IMR-90 (cell line): ENCODE measurements at places on chromosomes 2 and 18. TPM values are rescaled to one million over a fixed set of nuclear protein-coding genes. Genes with fewer than 3 reads are reported as not detected.

The CFC1 gene
- polyA plus RNA-seq, result not detected in 2 replicates

The NAT8 gene
- not detected in 2 replicates for polyA plus RNA-seq

The PIEZO2 gene
- 2.2 and 2.4 TPM in 2 replicates for polyA plus RNA-seq

The LAMA3 gene
- 0.13 and 0.19 TPM in 2 replicates for polyA plus RNA-seq

The FLACC1 gene
- 0.11 and 0.32 TPM in 2 replicates for polyA plus RNA-seq

The ABHD3 gene
- 4.3 and 5.5 TPM in 2 replicates for polyA plus RNA-seq

The NEMP2 gene
- polyA plus RNA-seq, result 0.83 and 1.1 TPM in 2 replicates

- DNase-seq, result no peak
These were observed 607.3 kb downstream of the ERBB4 start for GRCh38 chr2:211931314-211931713.

GRCh38 chr2:207711750-207712530, 500 bp downstream of the CCNYL1 start:
- peak; percentile 33 for DNase-seq

DNA sequence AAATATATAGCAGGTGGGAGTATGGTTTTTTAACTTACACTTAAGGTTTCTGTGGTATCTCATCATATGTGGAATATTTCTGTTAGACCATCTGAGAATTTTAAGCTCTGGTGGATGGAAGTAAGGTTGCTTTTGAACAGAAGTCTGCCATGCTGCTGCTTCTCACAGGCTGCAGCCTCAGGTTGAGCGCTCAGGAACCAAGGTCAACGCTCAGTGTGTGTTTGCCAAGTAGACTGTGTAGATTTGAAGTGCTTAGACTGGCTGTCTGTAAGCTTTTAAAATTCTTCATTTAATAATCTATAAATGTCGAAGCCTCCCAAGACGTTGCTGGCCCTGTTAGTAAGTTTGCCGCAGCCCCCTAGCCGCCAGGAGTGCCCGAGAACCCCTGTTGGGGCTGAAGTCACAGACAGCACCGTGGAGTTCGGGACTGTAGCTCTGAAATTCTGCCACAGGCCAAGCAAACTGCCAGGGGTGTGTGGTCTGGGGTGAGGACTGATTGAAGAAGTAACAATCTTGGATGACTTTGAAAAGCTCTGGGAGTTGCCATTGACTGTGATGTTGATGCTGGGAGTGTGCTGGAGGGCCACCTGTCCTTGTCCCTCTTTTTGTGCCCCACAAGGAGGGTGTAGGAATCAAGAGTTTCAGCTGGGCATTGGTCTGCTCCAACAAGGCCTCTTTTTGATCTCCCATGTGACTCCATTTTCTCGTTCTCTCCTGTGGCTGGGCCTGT, 26.9 kb downstream of the INPP4A start:
- no peak for DNase-seq

DNA sequence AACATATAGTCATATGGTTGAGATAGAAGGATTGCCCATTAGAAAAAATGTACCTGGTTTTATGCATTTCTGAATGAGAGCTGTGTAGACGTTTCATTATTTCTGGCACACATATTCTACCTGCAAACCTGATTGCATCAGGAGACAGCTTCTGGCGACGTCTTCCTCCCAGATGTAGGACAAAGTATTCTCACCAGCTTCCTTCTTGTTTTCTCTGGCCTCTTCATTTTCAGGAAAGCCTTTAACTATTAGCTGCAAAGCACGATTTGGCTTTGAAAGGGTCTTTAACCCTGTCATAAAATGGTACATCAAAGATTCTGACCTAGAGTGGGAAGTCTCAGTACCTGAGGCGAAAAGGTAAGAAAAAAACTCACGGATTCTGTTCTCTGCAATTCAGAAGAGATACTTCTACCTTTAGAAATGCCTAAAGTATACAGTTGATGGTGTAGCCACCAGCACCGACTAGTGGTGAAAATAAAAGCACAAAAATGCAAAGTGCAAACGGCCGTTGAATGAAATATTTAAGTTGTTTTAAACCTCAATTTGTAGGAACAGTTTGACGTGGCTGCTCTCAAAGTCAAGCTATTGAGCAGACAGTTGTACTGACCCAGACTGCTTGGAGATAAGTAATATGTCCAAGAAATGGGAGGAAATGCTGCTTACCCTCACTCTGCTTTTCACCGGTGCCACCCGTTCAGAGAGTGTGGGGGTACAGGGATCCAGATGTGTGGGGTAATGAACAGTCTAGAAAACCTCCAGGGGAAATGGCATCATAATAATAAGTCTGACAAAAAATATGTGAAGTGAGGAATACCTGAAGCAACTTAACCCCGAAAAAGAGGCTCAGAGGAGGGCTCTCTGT, 20.2 kb downstream of the IL18RAP start:
- DNase-seq, result peak; percentile 39

DNA sequence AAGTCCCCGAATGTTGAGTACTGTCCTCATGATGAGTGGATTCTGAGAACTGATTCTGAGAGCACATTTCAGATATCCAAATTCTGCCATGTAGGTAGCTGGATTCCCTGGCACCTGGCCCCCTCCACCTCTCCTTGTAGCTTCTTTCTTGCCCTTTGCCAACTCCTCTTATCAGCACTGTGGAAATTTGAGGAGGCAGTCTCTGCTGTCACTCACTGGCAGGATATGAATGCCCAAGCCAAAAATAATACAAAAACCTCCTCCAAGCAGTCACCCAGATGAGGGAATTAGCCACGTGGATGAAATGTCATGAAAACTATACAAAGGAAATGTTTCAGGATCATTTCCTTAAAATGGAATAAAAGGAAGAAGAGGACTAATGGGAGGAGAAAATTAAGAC, 276.8 kb downstream of the SETBP1 start:
- no peak for DNase-seq

GRCh38 chr2:105387225-105387624, 11.6 kb downstream of the FHL2 start:
- no peak for DNase-seq

- no peak for DNase-seq
These were observed 27.4 kb upstream of the CATIP start for GRCh38 chr2:218329027-218329825.

DNA sequence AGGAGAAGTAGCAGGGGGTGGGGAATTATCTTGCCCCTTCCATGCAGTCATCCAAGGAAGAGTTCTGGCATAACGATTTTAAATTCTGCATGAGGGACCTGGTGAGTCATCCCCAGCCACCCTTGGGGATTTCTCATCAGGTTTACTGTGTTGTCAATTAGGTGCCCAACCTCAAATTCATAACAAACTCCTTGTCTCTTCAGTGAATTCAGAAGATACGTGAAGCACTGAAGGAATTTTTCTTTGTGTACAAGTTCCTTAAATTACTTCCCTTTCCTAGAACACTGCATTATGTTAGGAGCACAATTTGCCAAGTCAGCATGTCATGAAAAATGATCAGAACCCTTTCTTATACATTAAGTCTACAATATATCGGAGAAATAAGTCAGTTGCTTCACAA, 70.8 kb upstream of the NOSTRIN start:
- DNase-seq, result no peak

GRCh38 chr2:55729136-55729685, 35.6 kb upstream of the PNPT1 start:
- no peak for DNase-seq

DNA sequence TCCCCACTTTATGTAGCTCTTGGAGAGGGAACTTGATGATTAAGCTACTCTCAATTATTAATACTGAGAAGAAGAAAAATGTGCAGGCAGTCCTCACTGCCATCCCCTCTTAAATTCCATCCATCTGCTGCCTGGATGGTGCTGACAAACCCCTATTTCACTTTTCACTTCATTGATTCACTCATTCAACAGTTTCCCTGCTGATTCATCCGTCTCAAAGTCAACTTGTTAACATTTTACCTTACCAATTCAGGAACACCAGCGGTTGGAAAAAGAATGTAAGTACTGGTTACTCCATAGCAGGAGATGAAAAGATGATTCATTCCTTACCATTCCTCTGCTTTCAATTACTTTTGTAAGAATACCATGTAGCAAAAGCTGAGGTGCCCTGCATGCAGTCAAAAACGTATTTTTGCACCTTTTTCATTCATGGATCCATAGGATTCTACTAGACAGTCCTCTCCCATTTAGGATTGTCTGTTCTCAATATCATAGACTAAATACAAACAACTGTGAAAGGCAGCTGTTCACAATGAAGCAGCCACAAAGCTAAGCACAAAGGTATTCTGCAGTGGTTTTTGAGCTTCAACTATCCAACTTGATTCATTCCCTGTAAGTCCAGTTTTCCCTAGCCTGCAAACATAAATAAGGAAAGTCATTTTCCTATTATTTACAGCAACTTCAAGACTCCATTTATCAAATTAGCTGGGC, 262.0 kb downstream of the MREG start:
- DNase-seq, result peak; percentile 93

GRCh38 chr2:96927405-96928171, 57.7 kb upstream of the SEMA4C start:
- DNase-seq, result no peak

GRCh38 chr2:19138264-19138825, 220.1 kb downstream of the OSR1 start:
- no peak for DNase-seq

DNA sequence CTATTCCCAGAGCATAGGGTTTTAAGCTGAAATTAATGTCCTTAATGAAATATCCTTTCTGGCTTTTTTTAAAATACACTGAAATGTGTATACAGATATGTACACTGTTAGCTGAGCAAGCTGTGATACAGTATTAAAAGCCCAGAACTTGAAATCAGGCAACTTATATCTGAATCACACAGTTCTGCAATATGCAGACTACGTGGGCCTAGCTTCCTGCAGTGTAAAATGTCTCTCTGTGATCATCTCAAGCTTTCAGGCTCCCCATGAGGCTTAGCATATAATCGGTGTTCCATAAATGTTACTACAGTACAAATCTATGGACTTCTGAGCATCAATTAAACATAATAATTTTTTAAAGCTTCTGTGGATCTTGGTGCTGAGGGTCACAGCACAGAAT, 8.2 kb downstream of the FBXO15 start:
- peak; percentile 23 for DNase-seq

- peak; percentile 13 for DNase-seq
These were observed 61.0 kb downstream of the MBD2 start for GRCh38 chr18:54163453-54163852.

DNA sequence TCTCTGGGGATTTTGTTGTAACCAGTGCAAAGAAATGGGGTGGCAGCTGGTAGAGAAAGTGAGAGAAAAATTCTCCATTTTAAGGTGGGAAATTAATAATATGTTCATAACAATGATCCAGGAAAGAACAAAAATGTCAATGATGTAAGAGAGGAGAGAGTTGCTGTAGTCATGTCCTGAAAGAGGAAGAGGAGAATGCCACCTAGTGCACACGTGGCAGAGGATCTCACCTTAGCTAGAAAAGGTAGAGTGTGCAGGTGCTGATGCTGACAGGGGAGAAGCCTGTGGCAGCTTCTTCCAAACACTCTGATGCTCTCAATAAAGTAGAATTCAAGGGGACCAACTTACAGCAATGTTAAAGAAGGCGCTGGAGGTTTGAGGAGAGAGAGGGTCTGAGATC, 282.9 kb upstream of the PKDCC start:
- no peak for DNase-seq

DNA sequence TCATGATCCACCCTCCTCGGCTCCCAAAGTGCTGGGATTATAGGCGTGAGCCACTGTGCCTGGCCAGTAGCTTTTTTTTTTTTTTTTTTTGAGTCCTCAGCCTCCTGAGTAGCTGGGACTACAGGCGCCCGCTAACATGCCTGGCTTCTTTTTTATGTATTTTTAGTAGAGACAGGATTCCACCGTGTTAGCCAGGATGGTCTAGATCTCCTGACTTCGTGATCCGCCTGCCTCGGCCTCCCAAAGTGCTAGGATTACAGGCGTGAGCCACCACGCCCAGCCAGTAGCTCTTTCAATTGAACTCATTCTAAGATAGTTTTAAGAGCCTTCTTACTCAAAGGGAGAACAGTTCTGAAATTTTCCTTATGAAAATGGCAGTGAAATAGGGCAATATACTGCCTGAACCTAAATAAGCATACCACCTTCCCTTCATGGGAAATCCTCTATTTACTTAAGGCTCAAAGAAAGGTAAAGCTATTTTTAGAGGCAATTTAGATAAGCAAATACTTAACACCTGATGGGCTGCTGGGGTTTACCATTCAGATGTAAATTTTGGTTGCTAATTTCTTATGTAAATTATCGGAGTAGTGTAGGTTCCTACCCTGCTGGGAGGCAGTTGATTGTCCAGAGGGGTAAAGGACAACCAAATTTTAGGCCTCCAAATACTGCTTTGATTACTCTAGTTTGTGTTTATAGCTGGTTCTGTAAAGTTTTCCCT, 144.7 kb downstream of the GREB1L start:
- DNase-seq, result no peak

DNA sequence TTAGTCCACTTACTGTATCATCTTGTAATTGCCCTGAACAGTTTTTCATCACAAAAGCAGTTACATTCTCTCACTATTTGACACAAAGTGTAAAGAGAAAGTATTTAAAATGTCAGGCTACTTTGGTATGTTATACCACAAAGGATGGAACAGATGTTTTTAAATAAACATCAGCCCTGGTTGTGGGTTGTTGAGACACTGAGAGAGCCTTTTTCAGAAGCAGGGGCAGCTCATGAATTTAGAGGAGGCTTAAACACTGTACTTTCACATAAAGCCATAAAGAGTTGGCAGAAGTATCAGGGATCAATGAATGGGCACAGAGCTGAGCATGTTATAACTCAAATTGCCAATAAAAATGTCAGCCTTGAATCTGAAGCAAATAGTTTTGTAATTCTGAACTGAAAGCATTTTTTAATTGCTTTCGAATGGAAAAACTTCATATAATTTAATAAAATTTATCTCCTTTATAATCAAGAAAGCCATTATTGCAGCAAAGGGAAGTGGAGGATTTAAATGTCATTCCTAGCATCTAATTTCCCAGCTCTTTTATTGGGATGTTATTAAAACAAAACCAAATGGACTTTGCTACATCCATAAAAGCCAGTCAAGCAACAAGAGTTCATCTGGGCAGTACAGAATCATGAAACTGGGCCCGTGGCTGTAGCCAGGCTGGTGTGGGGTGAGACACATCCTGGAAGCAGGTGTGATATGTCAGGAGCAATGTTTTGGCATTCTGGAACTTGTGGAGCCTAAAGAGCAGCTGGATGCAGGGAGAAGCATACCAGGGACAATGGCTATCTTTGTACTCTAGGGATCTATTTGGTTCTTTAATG, 95.1 kb upstream of the NT5C1B start:
- peak; percentile 66 for DNase-seq

- no peak for DNase-seq
These were observed 4.6 kb downstream of the LAMA3 start for GRCh38 chr18:23693846-23694245.

GRCh38 chr18:8705238-8705960, at the start of gene MTCL1:
Gene MTCL1 (plus strand): TSS chr18:8705556. CDS start chr18:8705661, 105 bp downstream.
- DNase-seq, result no peak

DNA sequence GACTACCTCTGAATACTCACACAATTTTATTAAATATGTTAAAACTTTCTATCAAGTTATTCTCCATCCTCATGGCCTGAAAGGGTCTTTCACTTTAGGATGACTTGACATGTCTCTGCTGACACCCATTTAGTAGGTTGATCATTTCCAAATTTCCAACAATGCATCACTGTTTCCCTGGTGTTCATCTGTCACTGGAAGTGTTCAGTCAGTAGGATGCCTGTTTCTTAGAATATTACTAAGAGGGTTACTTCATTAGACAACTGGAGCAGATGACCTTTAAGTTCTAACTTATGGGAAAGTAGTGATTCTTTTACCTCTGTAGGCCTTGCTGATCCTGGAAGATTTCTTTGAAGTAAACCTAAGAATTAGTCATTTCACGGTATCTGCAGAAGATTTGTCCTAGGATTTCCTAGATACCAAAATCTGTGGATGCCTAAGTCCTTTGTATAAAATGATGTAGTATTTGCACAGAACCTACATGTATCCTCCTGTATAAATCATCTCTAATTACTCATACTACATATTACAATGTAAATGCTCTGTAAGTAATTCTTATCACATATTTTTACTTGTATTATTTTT, 77.7 kb downstream of the MAP3K20 start:
- peak; percentile 35 for DNase-seq
